ENCODE measurements at places on chromosomes 1 and 21.
A peak's percentile ranks its signal among the peaks of the same experiment; 100 is the strongest.

DNA sequence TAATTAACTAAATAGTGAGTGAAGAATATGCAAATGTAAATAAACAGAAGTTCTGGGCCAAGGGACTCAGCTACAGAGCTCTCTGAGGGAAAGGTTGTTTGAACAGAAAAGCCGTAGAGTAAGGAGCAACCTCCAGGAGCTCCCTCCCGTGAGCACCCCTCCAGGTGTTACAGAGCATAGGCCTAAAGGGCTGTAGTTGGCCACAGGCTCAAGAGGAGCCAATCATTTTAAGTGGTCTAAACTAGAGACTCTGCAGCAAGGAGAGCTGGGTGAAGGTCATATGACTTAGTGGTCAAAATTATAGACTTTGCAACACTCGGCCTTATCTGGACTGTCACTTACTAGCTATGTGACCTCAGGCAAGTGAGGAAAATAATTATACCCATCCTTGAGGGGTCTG lies 19.1 kb upstream of the RXRG start:
- no peak for DNase-seq

- peak; percentile 45 for DNase-seq
These were observed 45.3 kb downstream of the PUM1 start for GRCh38 chr1:31020007-31020790.

GRCh38 chr21:16176570-16176969 lies 446.8 kb downstream of the USP25 start:
- DNase-seq = no peak

- no peak for DNase-seq
These were observed 9.1 kb downstream of the CRB1 start for GRCh38 chr1:197277166-197277565.

DNA sequence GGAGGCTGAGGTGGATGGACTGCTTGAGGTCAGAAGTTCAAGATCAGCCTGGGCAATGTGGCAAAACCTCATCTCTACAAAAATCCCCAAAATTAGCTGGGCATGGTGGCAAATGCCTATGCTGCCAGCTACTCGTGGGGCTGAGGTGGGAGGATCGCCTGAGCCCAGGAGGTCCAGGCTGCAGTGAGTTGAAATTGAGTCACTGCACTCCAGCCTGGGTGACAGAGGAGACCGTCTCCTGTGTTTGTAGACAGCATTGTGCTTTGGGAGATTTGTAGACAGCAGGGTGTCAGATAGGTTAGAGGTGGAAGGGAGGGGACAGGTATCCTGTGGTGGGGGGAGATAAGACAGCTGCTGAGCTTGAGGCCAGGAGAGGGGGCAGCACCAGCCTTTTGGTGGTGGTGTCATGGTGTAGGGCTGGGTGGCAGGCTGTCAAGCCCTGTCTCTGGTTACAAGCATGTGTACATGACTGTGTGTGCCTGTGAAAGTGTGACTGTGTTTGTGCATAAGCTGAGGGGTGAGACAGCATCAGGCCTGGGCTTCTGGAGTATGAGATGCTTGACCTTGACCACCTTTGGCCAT lies 15.2 kb downstream of the PPFIA4 start:
- DNase-seq = no peak

GRCh38 chr1:23169727-23170335 lies 1.2 kb upstream of the LUZP1 start:
- no peak for DNase-seq

DNA sequence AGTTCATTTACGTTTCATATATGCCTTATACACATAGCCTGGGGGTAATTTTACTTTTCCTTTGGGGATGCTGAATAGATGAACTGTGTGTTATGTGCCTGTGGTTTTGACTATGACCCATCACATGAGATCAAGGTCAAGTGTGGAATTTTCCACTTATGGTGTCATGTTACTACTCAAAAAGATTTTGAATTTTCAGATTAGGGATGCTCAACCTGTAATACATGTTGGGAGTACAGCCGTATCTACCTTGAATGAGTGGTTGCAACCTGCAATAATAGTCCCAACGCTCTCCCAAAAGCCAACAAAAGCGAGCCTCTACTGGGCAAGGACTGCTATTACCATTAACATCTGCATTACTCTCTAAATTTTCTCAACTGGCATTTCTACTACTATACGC lies 68.5 kb upstream of the SDC3 start:
- no peak for DNase-seq

- no peak for DNase-seq
These were observed 905 bp downstream of the LIX1L start for GRCh38 chr1:145956781-145957442.

DNA sequence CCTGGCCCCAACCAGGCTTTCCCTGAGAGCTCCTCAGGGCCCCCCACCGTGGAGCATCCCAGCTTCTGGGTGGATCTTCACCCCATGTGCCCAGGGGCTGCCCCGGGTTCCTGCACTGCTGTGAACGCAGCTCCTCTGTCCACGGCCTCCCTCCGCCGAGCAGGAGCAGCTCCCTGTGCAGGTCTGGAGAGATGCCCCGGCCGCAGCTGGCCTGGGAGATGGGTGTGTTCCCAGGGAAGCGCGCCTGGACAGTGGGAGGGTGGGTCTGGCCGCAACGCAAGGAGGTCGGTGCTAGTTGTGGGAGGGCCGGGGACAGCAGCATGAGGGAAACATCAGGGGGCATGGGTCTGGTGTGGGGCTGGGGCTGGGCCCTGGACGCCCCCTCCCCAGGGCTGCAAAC lies 71.3 kb downstream of the MORN1 start:
- DNase-seq = no peak

Measured in NCI-H1417 treated with DMSO at 0.1 percent for 48 hours (cell line).